ENCODE measurements at places on chromosomes 2 and 18.

DNA sequence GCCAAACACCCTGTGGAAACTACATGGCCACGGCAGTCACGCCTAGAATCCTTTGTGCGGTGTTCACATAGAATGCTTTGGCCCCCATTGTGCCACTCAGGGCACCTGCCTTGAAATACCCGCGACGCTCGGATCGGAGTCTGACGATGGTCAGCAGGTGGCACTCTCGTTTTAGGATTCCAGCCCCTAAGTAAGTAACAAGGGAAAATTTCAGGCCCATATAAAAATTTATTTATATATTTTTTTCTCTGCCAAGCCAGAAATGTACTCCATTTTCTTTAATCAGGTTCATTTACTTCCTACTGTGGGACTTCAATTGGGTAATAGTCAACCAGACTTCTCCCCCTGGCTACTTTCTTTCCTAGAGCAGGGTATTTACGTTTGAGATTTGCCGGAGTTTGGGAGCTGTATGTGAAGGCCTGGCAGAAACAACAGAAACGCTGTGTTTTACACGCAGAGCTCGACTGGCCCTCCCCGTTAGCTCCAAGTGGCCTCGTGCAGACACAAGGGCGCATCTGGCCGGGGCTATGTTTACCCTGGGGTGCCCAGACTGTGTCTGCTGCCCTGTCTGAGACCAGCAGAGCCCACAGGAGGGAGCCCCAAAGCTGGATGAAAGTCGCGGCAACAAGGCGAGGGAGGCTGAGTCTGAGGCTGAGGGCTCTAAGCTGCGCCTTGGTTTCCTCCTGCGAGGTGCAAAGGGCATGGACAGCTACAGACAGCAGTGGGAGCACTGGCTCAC is 41.6 kb downstream of the LRRC30 start:
- DNase-seq = peak; percentile 94

GRCh38 chr2:104945121-104945520 is 91.2 kb downstream of the POU3F3 start:
- DNase-seq = no peak

- no peak for DNase-seq
These were observed 146.9 kb downstream of the TTC32 start for GRCh38 chr2:19754907-19755306.

DNA sequence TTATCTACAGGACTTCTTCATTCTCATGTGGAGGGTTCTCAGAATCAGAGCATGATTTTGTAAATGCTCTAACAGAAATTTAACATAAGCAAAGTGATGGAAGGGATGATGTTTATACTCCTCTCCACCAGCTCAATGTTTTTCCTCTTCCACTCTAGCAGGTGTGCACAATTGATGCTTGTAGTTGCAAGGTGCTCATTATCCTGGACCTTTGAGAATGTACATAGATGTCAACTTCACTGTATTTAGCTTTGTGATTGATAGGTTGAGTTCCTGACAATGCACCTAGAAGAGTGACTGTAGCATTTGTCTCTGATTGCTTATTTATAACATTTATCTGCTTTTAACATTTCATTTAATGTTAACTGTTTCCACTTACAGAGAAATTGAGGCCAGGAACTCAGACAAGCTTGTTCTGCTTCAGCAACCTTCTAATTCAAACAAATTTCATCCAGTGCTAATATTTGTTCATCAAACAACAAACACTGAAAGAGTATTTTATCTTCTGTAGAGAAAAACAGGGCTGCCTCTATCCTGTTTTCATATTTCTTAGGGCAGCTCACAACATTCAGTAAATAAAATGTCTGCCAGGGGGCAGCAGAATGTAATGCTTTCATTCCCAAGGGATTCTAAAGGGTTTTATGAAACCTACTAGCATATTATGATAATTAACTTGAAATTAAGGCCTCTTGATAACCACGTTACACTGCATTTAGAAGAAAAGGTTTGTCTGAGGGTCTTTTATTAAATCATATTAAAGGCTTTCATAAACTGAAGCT is 127.9 kb upstream of the NOL4 start:
- DNase-seq = peak; percentile 18

DNA sequence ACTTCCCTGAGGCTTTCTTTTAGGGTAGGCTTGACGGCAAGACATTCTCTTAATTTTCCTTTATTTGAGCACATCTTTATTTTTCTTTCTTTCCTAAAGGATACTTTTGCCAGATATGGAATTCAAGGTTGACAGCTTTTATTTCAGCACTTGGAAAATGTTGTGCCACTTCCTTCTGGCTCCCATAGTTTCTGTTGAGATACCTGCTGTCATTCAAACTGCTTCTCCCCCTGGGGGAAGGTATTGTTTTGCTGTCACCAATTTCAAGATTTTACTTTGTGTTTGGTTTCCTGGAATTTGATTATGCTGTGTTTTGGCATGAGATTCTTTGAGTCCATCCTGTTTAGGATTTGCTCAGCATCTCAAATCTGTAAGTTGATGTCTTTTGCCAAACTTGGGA is 39.1 kb upstream of the TWIST2 start:
- no peak for DNase-seq

- no peak for DNase-seq
These were observed 1.2 kb downstream of the SLC4A10 start for GRCh38 chr2:161625314-161625919.

DNA sequence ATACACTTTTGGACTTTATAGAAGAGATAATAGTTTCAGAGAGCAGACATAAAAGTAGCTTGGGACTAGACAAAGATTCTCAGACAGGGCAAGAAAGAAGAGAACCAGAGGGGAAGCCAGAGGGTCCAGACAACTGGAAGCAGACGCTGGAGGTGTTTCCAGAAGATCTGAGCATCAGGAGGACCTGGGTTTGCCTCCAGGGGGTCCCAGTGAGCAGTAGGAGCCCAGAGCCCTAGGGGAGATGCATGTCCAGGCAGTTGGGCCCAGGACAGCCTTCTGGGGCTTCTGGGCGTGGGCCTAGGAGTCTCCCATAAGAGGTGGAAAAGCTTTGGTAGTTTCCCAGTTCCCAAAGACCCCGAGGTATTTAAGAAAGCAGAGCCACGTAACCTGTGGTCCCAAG is 251.2 kb upstream of the ID2 start:
- DNase-seq = no peak

DNA sequence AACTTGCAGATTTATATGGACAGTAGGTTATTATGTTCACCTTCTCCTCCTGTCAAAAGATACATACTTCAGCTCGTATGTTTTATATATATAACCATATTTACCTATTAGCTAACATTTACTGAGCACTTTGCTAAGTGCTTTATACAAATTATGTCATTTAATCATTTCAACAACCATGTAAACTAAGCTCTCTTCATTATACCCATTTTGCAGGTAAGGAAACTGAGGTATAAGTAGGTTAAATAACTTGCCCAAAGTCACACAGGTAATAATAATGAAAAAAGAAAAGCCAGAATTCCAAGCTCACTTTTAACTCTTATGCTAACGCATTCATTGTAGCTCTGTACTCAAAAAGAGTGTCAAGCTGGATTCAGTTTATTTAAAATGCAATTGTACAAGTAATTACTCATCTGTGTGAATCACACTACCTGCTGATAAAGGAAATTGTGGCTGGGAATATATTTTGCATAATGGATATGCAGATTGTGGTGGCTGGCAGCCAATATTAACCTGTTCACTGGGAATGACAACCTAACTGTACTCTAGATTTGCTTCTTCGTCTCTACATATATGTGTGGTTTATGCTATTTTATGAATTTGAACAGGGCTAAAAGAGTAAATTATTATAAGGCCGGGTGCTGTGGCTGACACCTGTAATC is 20.6 kb downstream of the SLC16A14 start:
- DNase-seq = no peak

DNA sequence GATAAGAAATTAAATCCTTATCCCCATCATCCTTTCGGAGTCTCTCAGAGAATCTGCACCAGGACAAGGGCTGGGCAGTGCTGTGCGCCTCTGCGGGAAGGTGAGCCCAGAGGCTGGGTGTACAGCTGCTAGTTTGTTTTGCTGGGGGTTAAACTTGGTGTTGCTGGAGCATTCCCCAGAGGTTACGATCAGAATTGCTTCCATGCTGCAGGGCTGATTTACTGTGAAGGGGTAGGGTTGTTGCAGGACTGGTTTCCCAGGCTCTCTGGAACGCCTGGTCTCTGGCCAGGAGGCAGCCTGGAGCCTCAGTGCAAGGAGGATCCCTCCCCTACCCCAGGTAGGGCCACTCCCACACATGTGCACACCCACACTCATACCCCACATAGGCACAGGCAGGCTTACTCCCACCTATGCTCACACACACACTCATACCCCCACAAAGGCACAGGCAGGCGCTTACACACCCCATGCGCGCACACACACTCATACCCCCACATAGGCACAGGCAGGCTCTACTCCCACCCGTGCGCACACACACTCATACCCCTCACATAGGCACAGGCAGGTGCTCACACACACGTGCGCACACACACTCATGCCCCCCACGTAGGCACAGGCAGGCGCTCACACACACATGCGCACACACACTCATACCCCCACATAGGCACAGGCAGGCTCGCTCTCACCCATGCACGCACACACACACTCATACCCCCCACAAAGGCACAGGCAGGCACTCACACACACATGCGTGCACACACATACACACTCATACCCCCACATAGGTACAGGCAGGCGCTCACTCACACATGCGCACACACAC is 11.3 kb downstream of the CNNM4 start:
- no peak for DNase-seq

- DNase-seq = no peak
These were observed 57.1 kb upstream of the TWIST2 start for GRCh38 chr2:238790833-238791230.

- no peak for DNase-seq
These were observed 261.4 kb downstream of the TWIST2 start for GRCh38 chr2:239109041-239109927.
